ENCODE measurements at places on chromosomes 3 and 15.

GRCh38 chr3:146065573-146066006, 95.4 kb downstream of the PLOD2 start:
- peak; percentile 2 for DNase-seq

GRCh38 chr15:80547264-80547663, 143.1 kb downstream of the ARNT2 start:
- DNase-seq = no peak

- no peak for DNase-seq
Measured at GRCh38 chr3:189927975-189928895, 192.5 kb downstream of the P3H2 start.

GRCh38 chr3:48057521-48057920, 41.3 kb upstream of the MAP4 start:
- no peak for DNase-seq

GRCh38 chr15:80957556-80957955, 32.1 kb downstream of the MESD start:
- no peak for DNase-seq

- no peak for DNase-seq
Measured at GRCh38 chr15:92095693-92096092, 242.2 kb downstream of the SLCO3A1 start.

GRCh38 chr15:71186267-71186666, 71.0 kb downstream of the THSD4 start:
- no peak for DNase-seq

All from naive thymus-derived CD8-positive, alpha-beta T cell (primary cell).